ENCODE measurements at places on chromosomes 7 and 10.

GRCh38 chr7:165661-166337, 26.6 kb upstream of the FAM20C start:
- no peak for DNase-seq

DNA sequence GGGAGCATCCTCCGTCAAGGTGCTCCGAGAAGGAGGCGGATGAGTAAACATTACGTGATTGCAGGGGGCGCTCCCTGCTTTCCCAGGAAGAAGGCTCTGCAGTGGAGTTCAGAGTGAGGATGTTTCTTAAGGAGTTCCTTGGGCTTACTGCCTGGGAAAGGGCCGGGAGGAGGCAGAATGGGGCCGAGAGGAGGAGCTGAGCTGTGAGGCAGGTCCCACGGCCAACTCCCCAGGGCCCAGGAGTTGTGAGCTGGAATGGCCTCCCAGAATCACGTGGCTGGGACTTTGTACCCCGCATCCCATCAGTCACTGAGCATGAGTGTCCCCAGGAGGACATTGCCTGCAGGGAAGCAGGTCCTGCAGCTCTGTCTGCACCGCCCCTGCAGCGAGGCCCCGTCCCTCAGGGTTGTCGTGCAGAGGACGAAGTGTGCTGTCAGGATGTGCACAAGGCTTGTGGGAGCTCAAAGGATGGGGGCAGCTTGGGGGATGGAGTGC, 75.5 kb downstream of the DYNC2I1 start:
- no peak for DNase-seq

DNA sequence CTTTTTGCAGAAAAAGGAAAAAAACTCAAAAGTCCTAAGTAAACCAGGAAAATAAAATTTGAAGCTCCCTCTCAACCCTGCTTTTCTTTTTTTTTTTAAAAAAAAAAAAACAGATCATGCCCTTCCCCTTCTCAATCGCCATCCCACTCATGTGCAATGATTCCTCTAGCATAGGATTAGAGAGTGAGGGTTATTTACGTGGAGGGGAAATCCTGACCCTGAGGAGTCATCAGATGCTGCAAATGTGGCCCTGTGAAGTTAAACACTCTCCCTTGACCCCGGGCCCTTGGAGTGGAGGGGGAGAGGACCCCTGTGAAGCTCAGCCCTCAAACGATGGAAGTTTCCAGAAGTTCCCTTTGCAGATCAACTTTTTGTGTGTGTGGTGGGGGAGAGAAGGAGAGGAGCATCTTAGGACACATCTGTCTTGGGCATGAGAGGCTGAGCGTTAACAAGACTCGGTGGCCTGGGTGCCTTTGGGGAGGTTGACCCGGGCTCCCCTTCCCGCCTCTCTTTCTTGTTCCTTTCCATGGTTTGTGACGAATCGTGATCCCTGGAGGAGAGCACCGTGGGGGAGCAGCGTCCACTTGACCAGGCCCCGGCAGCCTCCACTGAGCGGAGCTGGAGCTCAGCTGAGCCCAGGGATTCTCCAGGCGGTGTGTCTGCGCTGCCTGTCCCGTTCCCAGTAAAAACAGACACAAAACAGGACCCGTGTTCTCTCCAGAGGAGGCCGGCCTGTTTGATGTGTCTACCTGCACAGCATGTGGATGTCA, 1.5 kb upstream of the SHH start:
- no peak for DNase-seq

DNA sequence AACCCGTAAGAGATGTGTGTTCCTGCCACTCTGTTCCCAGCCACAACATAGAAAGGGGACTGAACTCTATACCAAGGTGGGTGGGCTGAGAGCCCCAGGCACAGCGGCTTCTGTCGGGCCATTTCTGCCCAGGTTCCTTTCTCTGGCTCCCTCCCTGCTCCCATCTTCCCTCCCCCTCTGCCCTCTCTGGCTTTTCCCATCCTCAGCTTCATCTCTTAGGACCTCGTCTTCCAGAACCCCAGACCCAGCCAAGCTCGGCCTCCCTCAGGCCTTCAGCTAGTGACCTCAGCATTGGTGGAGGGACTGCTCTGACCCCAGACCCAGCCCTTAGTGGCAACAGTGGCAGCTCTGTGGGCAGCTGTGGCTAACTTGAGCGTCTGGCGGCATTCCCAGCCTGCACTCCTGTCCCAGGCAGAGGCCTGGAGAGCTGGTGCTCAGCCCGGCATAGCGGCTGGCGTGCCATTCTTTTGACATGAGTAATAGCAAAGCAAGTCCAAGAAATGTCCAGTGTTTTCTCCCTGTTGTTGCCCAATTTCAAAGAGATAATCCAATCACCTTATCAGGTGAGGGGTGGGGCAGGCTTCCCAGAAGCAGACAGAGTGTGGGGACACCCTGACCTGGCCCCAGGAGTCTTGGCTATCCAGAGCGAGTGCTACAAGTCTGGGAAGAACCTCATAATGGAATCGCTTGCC, 15.9 kb downstream of the PTPRE start:
- DNase-seq = no peak

GRCh38 chr7:132080967-132081668, 495.2 kb downstream of the PLXNA4 start:
- no peak for DNase-seq

- DNase-seq = no peak
Observed at GRCh38 chr10:86254526-86255174, 111.9 kb downstream of the GRID1 start.

- no peak for DNase-seq
Observed at GRCh38 chr10:13977861-13978532, 352.7 kb downstream of the FRMD4A start.

GRCh38 chr7:22680482-22680911, 46.5 kb upstream of the IL6 start:
- no peak for DNase-seq

DNA sequence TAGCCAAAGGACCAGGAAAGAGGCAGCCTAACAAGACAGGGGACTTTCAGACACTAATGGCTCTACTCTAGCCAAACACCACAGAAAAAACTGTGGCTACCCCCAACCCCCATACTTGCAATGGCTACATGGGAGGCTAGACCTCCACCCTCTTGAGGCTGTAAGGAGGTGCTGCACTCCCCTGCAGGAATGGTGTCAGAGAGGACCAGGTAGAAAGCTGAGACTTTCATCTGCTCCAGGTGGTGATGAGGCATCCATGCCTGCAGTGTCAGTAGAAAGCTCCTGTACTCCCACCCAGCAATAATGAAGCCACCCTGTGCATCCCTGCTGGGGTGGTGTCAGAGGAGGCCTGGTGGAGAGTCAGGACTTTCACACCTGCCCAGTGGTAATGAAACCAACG, 18.9 kb upstream of the SORCS3 start:
- no peak for DNase-seq
